ENCODE measurements at places on chromosomes 4 and X.

- no peak for DNase-seq
Observed at GRCh38 chr4:141388481-141388880, 167.8 kb downstream of the ZNF330 start.

DNA sequence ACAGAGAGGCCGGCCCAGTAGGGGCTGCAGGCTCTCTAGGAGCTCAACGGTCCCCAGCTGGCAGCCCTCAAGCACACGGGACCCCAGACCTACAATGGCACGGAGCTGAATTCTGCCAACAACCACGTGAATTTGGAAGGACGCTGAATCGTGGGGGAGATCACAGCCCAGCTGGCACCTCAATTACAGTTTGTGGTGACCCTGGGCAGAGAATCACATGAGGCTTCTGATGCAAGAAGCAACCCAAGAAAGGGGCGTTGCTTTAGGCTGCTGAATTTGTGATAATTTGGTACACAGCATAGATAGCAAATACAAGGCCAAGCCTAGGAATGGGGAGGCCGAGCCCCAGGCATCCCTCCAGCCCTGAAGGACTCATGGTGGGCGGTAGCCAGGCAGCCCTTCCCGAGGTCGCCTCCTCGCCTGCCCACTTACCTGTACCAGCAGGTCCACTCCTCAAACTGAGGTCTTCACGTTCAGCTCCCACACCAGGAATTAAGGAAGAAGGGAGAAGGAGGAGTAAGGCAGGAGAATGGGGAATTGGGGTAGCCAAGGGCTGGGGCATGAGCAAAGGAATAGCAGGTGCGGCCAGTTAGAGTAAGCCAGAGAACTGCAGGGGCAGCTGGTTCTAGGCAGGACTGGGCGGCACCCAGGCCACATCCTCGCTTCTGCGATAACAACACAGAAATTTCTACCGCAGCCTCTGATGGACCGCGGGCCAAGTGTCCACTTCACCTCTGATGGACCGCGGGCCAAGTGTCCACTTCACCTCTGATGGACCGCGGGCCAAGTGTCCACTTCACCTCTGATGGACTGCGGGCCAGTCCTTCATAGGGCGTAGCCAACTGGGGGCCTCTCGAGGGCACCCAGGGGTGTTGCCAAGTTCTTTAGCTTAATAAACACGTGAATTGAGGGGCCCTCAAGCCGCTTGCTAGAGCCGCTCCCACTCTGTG lies 23.4 kb upstream of the HTRA3 start:
- no peak for DNase-seq

- DNase-seq: no peak
Observed at GRCh38 chr4:44842531-44842930, 116.2 kb upstream of the GNPDA2 start.

DNA sequence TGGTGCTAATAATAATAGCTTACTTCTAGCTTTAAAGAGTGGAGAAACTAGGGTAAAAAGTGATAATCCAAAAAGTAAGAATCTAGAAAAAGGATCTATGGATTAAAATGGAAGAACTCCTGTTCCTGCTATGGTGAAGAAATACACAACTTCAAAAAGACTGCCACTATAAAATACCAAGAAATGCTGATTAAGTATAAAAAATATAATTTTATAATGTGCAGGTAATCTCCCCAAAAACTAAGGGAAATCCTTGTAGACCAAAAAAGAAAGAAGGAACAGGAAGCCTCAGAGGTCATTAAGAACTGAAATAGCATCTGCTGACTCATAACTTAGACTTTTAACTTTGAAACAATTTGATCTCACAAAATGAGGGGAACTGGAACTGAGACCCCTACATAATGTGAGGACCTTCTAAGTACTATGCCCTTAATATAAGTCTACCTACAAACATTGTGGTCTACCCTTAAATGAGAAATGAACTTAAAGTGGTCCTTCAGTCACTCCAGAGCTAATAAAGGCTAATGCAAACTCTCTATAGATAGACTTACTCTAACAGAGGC lies 50.6 kb upstream of the SRPX start:
- no peak for DNase-seq

GRCh38 chrX:22526339-22526738 lies 253.6 kb downstream of the CBLL2 start:
- DNase-seq: no peak

- no peak for DNase-seq
Observed at GRCh38 chr4:80655662-80656061, 320.1 kb downstream of the CFAP299 start.

DNA sequence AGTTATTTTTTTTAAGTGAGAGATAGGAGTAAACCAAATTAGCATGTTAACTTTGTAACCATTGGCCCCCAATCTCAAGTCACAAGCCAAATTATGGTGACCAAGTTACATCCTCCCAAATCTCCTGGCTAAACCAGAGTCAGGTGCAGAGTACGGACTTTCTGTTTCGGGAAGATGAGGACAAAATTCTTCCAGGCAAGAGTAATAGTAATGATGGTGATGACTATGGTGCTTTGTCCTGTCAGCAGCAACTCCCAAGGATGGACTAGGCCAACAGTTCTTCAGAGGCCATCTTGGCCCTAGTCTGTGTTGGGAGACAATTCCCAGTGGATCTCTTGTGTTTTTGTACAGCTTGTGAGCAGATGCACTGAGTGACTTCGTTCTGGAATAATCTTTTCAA lies 148.8 kb downstream of the GPC3 start:
- no peak for DNase-seq

DNA sequence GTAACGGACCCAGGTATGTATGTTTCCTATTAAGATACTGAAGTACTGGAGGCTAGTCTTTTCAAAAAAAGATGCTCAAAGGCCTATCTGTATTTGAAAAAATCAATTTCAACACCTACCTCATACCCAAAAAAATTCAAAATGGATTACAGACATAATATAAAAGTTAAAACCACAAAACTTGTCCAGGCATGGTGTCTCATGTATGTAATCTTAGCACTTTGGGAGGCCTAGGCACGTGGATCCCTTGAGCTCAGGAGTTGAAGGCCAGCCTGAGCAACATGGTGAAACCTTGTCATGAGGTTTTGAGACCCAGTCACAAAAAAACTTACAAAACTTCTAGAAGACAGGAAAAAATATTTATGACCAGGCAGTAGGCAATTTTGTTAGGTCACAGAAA lies 16.7 kb downstream of the RBMX start:
- no peak for DNase-seq

GRCh38 chrX:76147106-76147505 lies 25.8 kb upstream of the PBDC1 start:
- DNase-seq: no peak

DNA sequence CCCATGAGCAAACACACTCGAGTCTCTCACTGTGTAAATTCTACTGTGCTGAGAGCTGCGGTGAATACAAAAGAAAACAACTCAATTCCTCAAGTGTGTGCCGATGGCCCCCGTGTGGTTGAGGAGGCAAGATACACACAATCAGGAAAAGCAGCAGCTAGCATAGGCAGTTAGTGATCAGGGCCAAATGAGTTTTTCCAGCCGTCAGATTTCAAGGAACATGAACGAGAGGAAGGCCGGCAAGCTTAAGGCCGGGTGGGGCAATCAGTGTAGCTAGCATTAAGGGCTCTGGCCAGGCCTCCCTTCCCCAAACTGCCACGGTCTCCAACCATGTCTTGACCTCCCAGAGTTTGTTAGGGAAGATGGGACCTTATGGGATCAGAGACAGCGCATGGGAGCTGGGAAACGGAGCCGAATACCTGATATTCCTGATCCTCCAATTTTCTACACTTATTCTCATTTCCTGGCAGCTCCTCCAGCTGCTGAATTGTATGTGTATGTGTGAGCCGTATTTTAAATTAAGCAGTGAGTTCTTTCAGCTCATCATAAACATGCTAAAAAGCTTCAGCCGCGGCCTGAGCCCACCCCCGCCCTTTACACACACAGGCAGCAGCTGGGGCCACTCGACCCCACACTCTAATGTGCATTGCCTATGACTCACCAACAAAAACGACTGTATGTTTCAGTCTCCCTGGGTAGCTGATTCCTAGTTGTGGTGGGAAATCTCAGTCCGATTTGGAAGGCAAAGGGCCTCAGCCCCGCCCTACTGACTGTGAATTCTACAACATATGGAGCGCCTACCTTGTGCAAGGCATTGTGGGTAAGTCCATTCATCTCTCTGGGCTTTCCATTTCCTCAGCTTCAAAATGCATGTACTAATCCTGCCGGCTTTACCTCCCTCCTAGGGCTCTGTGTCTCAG lies 59.9 kb downstream of the RTL9 start:
- DNase-seq: no peak

DNA sequence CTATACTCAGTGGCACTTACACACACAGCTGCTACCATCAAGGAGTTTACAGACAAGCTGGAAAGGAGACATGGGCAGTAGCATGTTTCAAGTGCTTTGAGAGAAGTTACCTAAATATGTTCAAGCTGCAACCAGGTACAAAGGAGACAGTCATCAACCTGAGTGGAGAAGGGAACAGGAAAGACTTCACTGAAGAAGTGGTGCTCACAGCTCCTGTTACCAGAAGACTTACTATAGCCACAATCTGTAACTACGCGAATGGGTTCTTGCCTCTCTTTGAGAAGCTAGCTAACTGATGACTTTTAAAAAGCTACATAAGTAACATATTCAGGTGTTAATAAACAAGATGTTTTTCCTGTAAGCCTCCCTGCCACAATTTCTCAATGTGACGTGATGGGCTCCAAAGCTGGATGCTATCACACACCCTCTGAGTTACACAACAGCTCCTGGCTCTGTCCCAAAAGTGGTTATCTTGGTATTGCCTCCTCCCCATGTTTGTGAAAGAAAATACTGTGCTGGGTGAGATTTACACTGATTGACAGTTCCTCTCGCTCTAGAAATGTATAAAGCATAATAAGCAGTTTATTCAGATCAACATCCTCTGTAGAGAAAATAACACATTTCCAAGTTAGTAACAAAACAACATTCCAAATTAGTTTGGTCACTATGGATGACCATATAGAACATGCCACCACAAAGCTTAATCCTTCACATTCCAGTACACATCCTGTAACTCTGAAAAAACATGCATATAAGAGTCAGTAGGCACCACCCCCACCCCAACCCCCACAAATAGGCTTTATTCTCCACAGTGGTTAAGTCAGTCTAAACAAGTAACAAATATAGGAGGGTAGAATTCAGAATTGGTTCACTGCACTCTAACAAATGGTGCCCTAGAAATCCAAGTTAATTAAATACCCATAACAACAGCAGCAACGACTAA lies 81.8 kb downstream of the FRYL start:
- no peak for DNase-seq

DNA sequence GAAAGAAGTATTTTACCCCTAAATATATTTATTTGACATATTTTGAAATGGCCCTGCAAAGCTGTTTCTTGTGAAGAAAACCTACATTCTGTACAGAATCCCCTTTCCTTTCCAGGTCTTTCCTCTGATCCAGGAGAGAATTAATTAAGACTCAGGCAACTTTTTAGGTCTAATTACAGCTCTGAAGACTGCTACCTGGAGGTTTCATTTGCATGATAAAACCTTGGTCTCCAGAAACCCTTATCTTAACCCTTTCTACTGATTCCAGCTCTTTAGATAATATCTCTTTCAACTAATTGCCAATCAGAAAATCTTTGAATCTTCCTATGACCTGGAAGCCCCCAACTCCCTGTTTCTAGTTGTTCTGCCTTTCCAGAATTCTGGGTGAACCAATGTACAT lies 224.0 kb downstream of the FAM47A start:
- no peak for DNase-seq

DNA sequence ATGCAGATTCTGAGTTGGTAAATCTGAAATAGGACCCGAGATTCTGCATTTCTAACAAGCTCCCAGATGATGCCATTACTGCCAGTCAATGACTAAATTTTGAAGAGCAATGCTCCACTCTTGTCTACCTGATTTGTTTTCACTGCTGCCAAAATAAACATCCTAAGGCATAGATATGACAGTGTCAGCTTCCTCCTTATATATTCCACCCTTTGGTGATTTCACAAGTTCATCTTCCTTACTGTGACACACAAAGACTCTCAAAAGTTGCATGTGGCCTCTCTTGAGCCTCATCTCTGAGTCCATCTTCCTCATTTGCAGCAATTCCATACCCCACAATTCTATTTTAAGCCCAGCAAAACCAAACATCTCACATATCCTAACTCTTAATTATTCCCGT lies 110.9 kb downstream of the FBXW7 start:
- DNase-seq: no peak

GRCh38 chr4:81519856-81520255 lies 48.1 kb upstream of the RASGEF1B start:
- no peak for DNase-seq

- DNase-seq: no peak
Observed at GRCh38 chrX:136546371-136546781, 14.4 kb downstream of the VGLL1 start.

DNA sequence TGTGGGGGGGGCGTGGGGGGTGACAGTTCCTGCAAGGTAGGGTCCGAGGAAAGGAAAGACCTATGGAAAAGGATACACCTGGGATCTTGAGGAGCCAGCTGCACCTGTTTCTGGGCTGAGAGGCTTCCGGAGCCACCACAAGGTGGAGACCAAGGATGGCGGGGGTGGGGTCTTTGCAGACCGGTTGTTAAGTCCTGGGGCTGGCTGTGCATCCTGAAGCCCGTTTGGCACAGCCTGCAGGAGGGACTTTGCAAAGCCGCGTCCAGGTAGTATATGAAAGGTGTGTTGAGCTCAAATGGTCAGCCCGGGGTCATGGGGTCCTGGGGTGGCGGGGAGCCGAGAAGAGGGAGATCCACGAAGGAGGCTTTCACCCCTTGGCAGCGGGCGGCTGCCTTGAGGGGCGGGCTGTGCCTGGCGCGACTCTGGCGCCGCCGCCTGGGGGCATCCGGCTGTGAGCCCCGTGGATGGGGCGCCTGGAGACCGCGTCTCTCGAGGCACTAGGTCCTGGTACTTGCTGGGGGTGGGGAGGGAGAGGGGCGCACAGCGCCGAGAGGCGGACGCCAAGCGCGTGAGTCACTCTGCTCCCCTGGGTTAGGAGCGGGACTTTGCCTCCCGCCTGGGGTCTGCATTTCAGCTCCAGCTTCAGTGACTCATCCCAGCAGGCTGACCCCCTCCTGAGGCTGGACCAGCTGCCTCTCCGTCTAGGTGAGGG lies 58.2 kb upstream of the DYNLT3 start:
- DNase-seq: no peak

- no peak for DNase-seq
Observed at GRCh38 chr4:26032142-26032541, 118.1 kb downstream of the SMIM20 start.
